ENCODE measurements at places on chromosomes 1 and 21.

- DNase-seq = no peak
These were observed 672.5 kb downstream of the KIF26B start for GRCh38 chr1:245827301-245827700.

GRCh38 chr1:157878059-157878458 lies 36.5 kb upstream of the CD5L start:
- DNase-seq = no peak

DNA sequence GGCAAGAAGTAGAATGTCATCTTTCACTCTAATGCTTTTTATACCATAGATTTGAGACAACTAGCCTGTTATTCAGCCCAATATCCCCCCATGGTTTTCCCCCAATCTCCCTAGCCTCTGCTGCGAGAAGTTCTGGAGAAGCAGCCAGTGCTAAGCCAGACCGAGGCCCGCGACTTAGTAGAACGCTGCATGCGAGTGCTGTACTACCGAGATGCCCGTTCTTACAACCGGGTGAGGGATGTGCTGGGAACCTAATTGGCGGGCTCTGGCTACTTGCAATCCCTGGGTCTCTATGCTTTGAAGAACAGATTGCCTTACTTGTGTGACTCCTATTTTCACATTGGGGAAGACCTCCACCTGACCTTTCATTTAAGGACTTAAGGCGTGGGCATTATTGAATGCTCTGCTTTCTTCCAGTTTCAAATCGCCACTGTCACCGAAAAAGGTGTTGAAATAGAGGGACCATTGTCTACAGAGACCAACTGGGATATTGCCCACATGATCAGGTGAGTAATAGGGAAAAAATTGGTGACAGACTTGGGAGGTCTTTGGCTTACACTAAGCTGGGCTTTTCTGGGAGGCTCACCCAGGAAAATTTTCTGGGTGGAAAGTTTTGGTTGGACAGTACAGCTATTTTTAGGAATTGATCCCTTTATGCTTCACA lies 1.9 kb downstream of the PSMB4 start:
- DNase-seq = no peak

DNA sequence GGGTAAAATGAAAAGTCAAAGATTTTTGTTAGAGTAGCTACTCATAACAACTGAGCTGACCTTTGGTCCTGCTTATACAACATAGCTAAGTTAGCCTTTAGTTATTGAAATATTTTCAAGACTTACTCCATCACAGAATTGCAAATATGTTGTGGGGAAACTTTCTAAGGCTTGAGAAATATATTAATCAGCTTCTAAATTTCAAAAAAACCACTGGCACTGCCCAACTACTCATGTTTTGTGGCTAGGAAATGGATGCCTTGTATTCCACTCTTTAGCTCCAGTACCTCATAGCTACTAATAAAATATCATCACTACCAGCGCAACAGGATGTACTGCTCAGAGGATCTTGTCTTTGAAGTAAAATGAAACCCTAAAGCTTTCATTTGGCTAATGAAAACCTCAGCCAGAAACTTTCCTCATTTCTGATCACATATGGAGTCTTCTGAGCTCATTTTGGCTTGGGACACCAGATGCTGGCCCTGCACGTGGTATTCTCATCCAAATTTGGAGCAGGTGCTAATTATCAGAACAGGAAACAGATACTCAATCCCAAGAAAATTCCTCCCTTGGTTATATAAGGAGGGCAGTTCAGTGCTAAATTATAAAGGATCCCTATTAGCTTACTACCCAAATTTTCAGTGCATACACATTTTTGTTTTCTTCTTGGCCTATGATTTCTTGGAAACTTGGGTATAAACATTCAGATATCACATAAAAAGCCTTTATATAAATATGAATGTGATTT lies 690.7 kb downstream of the ADGRL2 start:
- DNase-seq = no peak

DNA sequence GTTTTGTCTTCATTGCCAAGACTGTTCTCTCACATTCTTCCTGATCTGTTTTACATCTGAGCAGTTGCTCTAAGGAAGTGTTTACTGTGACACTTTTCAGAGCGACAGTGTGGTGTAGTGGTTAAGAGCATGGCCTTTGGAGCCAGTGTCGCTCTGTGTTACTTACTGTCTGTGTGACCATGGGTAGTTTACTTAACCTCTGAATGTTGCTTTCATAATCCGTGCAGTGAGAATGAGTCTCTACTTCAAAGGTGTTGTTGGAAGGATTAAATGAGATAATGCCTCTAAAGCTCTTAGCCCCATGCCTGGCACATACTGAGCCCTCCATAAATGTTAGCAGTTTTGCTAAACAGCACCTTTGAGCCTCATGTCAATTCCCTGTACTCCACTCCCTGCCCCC lies 35.9 kb upstream of the ZFP69B start:
- DNase-seq = no peak

DNA sequence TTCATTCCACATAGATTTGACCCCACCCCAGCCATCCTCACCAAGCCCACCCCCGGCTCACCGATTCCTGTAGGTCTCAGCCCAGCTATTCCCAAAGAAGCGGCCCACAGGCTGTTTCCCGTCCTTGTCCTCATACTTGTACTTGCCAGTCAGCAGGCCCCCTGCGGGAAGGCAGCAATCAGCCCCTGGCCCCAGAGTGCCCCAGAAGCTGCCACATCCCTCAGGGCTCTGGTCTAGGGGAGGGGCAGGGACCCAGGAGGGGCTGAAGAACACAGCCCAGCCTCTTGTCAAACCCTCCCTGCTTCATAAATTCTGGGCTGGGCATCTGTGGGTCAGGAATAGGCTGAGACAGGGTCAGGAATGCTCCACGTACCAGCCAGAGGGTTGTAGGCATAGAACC lies 5.0 kb downstream of the AKR7A2 start:
- no peak for DNase-seq

- DNase-seq = no peak
These were observed 168.4 kb downstream of the FASLG start for GRCh38 chr1:172827301-172827700.

DNA sequence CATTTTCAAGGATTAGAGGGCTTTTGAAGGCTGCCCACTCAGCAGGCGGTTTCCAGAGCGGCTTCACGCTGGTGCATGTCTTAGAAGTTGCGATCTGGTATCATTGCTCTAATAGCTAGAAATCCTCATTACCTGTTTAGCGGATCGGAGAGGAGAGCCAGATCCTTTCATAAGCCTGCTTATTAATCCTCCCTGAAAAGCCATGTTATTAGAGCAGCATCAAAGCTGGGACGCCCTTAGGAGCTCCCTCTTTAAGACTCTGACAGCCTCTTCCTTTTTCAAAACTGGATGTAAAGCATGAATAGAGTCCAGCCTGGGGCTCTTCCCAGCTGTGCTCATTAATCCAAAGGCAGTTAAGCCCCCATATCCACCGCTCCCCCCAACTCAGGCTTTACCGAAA lies 13.9 kb upstream of the CTSE start:
- no peak for DNase-seq

GRCh38 chr1:15605398-15606383 lies 11.6 kb upstream of the DDI2 start:
- DNase-seq = no peak

DNA sequence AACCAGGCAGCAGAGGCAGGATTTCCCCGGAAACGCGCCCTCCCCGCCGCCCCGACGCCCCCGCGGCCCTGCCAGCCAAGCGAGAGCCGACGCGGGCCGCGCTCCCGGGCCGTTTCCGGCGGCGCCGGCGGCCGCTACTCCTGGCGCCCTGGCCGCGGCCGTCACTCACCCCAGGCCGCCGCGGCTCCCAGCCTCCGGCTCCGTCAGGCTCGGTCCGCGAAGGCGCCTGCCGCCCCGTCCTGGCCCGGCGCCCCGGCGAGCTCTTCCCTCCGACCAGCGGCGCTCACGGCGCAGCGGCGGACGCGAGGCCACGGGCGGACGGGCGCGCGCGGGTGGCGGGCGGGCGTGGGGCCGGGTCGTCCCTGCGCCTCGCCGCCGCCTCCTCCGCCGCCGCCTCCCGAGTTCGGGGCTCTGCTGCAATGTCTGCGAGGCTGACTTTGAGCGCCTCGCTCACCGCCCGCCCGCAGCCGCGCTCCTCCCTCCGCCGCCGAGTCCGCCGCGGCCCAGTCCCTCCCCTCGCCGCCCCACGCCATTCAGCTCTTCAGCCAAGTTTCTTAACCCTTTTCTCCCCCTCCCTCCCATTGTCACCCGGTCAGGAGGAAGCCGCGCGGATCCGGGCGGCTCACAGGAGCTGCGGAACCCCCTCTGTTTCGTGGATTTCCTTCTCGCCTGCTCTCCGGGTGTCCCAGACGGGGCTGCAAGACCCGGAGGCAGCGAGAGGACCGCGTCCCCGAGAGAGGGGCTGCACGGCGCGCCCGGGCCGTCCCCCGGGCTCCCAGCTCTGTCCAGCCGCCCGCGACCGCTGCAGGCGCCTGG lies at the start of gene NRIP1:
Gene NRIP1 (minus strand): TSS at position 425 of the 816 bp plus-strand sequence. CDS start 96,808 bp downstream, outside the sequence.
- peak; percentile 71 for DNase-seq

DNA sequence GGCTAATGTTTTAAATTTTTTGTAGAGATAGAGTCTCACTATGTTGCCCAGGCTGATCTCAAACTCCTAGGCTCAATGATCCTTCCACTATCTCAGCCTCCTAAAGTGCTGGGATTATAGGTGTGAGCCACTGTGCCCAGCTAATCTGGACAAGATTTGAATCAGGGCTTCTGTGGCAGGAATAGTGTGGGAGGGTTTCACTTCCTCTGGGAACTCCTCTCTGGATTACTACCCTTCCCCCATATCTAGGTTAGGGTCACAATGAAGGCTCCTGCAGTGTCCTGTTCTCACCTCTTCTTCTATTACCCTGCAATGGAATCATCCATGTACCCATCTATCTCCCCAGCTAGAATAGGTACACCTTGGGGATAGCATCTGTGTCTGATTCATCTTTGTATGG lies 133.6 kb upstream of the RAB4A start:
- no peak for DNase-seq

DNA sequence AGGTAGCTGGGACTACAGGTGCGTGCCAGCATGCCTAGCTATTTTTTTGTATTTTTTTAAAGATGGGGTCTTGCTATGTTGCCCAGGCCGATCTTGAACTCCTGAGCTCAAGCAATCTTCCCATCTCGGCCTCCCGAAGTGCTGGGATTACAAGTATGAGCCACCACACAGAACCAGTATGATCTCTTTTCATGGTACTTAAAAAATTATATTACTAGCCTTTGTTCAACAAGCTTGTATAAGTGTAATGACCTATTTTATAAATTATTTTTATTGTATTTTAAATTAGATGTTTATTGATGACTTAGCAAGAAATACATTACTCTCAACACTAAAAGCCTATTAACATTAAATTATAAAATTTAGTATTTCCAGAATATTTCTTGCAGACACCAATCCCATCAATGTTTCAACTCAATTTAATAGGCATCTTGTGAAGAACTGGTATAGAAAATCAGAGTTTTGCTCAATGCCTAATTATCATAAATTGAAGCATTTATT lies 36.0 kb upstream of the MTF2 start:
- DNase-seq = no peak

Data from activated CD4-positive, alpha-beta T cell treated with anti-CD3 and anti-CD28 coated beads, Interleukin-2, amount 50 U/mL, for 48 hours (primary cell).